ENCODE measurements at places on chromosomes 1 and 21. TPM values are rescaled to one million over a fixed set of nuclear protein-coding genes. Genes with fewer than 3 reads are reported as not detected.

DNA sequence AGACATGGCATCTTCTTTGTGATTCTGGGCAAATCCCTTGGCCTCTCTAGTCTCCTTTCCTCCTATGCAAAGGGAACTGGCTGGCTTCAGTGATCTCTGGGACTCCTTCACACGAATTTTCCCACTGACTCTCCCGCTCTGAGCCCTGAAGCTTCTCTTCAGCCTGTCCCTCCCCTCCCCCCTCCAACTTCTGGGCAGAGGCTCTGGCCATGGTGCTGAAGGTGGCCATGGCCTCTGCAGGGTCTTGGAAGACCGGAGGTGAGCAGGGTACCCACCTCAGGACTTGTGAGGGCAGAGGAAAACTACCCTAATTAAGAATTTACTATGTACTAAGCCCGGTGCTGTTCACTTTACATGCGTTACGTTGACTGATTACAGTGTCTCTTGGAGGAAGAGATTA is 29.4 kb upstream of the POU3F1 start:
- H3K36me3 ChIP-seq = no peaks in the 10 kb centered on the region
- H3K4me3 ChIP-seq = no peak overlapping the region
- H3K4me1 ChIP-seq = no peaks in the 10 kb centered on the region

Gene C4BPB
- total RNA-seq = not detected

DNA sequence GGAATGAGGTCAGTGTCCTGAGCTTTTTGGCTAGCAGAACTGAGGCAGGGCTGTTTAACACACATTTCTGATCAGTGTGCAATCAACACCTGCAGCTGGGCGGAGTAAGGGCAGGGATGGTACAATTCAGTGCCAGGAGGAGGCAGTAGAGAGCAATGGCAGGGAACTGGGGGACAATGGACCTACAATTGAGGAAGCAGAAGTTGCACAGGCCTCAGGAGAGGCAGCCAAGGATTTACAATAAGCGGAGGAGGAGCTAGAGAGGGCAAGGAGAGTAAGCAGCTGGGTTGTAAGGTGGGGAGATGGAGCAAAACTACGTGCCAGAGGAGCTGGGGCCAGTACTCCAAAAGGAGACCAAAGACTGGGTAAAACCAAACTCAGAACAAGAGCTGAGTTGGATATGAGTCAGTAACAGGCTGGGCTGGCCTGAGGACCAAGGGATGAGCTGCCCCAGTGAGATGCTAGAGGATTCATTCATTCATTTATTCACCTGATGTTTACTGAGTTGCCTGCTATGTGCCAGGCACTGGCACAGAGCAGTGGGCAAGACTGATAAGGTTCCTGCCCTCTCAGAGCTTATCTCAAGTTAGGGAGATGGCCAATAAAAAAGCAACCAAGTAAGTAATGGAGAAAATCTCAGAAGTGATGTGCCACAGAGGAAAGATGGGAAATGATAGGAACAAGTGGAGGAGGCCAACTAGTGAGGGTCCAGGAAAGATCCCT is 10.4 kb upstream of the GALE start:
- DNase-seq = peak; percentile 50
- H3K4me3 ChIP-seq = no peak overlapping the region
- no peaks in the 10 kb centered on the region for H3K27me3 ChIP-seq

DNA sequence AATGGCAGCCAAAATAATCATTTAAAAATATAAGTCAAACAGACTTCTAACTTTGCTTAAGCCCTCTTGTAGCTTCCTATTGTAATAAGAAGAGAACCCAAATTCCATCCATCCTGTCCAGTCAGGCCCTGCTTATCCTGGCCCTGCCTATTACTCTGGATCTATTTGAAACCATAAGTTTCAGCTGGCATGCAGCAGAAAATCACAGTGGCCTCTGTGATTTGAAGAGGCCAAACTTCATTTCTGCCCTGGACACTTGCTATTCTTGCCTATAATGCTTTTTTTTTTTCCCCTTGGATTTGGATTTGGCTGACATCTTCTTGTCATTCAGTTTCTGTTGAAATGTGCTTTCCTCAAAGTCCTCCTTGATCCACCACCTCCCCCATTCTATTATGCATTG is 642.8 kb downstream of the USP25 start:
- DNase-seq = no peak
- no peak overlapping the region for H3K4me3 ChIP-seq
- H3K4me1 ChIP-seq = no peaks in the 10 kb centered on the region
- no peaks in the 10 kb centered on the region for H3K27me3 ChIP-seq

GRCh38 chr1:116556289-116557006 is 14.4 kb downstream of the CD58 start:
- H3K27ac ChIP-seq = peak overlapping the region; percentile 95
- H3K4me1 ChIP-seq = peaks cover 17% of the 10 kb centered on the region
- no peaks in the 10 kb centered on the region for H3K27me3 ChIP-seq
- peak; percentile 99 for DNase-seq
- no peaks in the 10 kb centered on the region for H3K36me3 ChIP-seq
- peak overlapping the region; percentile 52 for H3K4me3 ChIP-seq

- H3K27ac ChIP-seq = no peak overlapping the region
- H3K4me1 ChIP-seq = peaks cover 20% of the 10 kb centered on the region
- no peak overlapping the region for H3K4me3 ChIP-seq
- no peaks in the 10 kb centered on the region for H3K27me3 ChIP-seq
- H3K36me3 ChIP-seq = peaks cover 73% of the 10 kb centered on the region
Measured at GRCh38 chr1:93358293-93358692, 12.6 kb downstream of the DR1 start.

Measured in GM23248 (cell line).